ENCODE measurements at places on chromosomes 6 and 20.

- no peak for DNase-seq
Measured at GRCh38 chr20:53833333-53834061, 236.9 kb downstream of the BCAS1 start.

DNA sequence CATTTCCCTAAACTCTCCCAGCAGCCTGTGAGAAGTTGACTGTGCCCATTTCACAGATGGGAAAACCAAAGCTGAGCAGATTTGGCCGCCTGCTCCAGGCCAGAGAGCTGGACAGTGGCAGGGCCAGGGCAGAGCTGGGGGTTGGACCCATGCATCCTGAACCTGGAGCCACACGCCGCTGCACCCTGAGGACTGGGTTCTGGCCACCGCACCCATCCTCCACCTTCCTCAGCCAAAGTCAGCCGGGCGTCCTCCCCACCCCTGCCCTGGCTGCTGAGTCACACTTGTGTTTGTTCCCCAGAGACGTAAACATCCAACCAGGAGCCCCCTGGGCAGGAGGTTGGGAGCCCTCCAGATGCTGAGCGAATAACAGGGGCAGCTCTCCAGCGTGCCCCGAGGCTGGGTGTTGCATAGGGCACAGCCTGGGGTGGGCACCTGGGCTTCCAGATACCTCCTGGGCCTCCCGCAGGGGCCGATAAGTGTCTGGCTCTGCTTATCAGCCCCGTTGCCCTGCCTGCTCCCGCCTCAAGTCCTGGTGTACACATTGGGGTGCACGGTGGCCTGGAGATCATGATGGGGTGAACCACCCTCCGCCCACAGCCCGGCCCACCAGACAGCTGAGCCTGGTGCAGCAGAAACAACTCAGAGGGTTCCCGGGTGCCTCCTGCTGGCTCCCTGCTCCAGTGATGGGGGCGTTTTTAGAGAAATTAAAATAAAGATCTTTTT lies 23.8 kb downstream of the RBM38 start:
- DNase-seq: no peak

DNA sequence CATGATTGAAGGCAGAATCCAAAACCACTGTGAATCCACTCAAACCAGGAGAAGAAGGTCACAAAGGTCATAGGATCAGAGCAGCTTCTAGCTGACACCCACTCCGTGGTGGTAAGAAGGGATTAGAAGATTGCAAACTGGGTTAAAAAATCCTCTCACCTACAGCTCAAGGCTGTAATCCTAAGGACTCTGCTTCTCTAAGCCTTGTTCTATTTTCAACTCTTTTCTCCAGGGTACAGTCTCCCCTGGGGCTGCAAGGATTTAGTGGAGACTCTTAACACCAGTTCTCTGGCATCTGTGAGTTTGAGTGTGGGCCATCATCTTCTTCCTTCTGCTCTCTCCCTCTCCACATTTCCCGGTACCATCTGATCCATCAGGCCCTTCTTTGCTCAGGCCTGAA lies at the start of gene GUCA1A:
TSS of gene GUCA1A (plus strand) at position 264 of the 400 bp plus-strand sequence. CDS start 250 bp downstream, outside the sequence.
- no peak for DNase-seq

DNA sequence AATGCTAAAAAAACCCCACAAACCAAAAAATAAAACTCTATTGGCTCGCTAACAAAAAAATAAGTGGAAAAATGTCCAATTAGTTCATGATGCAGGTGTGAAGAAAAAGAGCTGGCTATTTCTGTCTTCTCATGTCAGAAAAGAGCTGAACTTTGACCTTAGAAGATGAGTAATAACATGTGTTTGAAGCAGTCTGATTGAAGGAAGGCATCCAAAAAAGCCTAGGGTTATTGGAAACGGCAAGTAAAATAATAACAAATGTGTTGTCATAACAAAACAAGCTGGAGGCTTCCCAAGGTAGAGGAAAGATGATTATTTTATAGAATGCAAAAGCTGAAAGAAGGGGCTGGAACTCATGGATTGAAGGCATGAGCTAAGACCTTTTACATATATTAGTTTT lies 94.4 kb upstream of the FAM184A start:
- DNase-seq: no peak

DNA sequence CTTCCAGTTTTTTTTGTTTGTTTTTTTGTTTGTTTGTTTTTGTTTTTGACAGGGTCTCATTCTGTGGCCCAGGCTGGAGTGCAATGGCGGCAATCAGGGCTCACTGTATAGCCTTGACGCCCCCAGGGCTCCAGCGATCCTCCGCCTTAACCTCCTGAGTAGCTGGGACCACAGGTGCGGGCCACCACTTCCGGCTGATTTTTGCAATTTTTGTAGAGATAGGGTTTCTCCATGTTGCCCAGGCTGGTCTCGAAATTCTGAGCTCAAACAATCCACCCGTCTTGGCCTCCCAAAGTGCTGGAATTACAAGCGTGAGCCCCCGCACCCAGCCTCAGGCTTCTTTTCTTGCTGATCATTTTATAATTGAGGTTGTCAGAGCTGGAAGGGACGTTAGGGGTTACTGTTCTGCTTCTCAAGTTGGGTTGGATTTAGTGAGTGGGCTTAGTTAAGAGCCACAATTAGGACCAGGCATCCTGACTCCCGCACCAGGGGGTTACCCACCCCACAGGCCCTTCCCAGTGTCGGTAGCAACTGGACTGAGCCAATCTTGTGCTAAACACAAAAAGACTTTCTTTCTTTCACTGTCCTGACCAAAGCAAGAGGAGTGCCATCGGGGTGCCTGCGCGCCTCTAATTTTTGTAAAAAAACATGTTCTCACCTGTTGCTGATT lies 13.1 kb upstream of the ZSCAN9 start:
- no peak for DNase-seq

GRCh38 chr6:107532706-107533105 lies 42.8 kb downstream of the SOBP start:
- DNase-seq: no peak

DNA sequence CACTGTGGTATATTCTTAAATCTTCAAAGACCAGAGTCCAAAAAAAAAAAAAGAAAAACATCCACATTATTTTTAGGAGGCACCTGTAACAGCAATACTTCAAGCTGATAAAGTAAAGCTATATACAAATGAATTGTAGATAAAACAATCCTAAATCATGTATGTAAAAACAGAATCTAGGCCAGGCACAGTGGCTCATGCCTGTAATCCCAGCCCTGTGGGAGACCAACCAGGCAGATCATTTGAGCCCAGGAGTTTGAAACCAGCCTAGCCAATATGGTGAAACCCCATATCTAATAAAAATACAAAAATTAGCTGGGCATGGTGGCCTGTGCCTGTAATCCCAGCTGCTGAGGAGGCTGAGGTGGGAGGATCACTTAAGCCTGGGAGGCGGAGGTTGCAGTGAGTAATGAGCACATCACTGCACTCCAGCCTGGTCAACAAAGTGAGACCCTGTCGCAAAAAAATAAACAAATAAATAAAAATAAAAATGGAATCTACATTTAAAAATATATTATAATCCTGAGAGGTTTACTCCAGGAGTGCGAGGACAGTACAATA lies 7.3 kb downstream of the NAPB start:
- no peak for DNase-seq

DNA sequence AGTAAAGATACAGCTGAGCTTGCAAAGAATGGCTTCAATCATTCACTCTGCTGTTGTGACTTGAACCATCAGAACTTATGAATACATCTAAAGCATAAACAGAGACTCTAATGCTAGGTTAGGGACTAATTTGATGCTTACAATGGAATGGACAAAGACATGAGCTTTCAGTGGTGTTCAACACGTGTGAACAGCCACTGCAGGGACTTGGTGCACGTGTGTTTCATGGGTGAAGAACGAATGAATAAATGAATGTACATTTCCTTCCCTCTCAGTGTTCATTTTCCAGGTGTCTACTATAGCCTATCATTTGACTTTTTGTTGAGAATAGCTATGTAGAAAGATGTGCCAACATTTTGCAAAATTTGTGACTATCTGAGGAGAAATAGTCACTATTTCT lies 98.3 kb downstream of the VIP start:
- DNase-seq: no peak

- no peak for DNase-seq
Measured at GRCh38 chr6:127347178-127347577, 3.8 kb upstream of the ECHDC1 start.

GRCh38 chr6:160036331-160036695 lies 67.4 kb downstream of the IGF2R start:
- DNase-seq: no peak

DNA sequence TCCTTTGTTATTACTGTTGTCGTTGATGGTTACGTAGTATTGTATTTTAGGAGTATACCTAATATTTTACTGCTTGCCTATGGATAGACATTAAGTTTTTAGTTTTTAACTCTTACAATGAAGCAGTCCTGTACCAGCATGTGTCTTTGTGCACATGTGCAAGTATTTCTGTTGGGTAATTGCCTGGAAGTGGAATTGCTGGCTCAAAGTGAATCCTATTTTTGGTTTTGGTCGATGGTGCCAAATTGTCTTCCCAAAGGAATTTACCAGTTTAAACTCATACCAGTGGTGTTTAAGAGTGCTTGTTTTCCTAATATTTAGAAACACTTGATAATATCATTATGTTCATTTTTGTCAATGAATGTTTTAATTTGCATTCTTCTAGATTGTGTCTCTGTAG lies 75.5 kb downstream of the ANKS1A start:
- DNase-seq: no peak

- DNase-seq: no peak
Measured at GRCh38 chr6:53811082-53811481, 16.3 kb downstream of the LRRC1 start.

DNA sequence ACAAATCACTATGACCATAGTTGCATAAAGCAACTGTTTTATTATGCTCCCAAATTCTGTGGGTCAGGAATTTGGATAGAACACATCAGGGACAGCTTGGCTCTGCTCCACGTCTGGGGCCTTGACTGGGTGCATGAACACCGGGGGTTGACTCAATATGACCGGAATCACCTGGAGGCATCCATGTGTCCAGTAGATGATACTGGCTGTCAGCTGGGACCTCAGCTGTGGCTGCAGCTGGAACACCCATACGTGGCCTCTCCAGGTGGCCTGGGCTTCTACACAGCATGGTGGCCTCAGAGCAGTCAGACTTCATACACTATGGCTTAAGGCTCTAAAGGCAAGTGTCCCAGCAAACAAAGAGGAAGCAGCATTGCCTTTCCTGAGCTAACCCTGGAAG lies 113.4 kb downstream of the NRN1 start:
- DNase-seq: no peak

DNA sequence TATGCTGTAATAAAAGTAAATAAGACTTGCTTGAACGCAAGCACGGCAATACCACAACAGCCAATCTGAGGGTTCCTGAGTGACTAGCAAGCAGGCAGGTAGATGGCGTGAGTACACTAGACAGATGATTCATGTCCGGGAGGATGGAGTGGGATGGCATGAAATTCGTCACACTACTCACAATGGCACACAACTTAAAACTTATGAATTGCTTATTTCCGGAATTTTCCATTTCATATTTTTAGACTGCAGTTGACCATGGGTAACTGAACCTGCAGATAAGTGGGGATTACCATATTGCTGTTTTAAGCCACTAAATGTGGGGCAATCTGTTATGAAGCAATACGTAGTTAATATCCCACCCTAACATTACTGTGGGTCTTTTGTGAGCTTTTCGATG lies 93.6 kb upstream of the NFATC2 start:
- DNase-seq: no peak

DNA sequence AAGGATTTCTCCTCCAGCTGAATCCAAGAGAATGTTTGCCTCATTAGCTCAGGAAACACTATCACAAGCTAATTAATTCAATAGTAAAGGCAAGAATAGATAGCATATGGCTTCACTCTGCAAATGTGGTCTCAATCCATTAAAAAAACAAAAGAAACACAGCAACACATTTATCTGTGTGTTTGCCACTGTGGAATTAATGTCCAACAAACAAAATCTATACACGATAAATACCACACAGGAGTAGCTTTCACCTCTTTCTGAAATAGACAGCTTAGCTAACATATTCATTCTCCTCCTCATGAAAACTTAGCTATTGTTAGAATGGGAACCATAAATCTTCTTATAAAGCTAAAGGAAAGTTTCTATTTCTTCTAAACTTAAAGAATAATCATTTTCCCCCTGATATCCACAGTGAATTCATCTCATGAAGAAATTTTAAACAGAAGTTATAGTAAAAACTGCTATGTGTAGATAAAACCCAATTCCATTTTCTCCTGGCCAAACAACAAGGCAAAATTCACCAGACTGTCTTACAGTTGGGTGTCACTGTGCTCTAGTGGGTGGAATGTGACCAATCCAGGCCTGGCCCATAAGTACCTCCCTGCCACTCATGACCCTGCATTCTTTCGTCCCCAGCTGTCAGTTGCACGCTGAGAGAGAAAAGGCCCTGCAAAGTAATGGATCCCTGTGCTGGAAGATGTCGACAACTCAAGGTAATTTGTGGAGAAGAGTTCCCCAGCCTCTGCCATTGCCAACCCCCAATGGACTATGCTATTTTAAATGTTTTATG lies 92.9 kb upstream of the NRSN1 start:
- DNase-seq: no peak

DNA sequence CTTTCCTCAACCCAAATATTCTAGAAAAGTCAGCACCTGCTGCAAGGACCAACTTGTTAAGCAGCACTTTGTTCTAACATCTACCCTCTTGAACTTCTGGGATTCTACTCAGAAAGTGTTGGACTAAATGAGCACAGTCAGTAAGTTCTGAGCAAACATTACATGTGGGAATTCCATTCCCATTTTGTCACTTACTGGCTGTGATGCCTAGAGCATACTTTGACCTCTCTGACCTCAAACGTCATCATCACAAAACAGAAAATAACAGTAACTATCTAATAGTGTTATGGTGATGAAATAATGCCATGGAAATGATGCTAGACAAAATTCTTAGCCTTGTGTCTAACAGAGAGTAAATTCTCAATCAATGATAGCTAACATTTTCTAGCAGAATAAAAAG lies 829.4 kb downstream of the EPHA7 start:
- no peak for DNase-seq

- DNase-seq: no peak
Measured at GRCh38 chr20:63705232-63706026, 2.3 kb downstream of the ARFRP1 start.

DNA sequence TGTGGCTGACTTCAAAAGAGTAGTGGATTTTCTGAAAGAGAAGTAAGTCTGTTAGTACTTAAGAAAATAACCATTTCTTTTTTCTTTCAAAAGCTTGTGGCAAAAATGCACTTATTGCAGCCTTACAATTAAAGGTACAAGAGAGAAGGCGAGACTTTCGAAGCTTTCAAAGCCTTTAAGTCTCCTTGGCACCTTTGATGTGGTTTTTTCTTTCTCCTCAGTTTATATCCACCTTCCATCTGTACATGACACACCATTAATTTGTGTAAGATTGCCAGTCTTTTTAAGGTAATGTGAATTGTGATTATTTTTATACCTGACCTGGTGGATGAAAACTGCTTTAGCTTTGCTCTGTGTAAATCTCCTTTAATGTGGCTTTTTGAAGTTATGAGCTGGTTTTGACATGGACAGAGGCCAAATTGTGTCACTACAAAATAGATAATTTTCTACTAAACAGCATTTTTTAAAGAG lies 466.1 kb downstream of the CDKAL1 start:
- no peak for DNase-seq
